Activated T-helper 2 cell treated with anti-CD3 and anti-CD28 coated beads, Interferon-gamma antibody, Interleukin-2, Interleukin-4, amounts not matched to agents 10 μg/mL and 5 μg/mL and 100 μg/mL, durations not matched to agents 14 hours and 24 hours and 36 hours (primary cell): ENCODE measurements at places on chromosomes 1 and 21.

DNA sequence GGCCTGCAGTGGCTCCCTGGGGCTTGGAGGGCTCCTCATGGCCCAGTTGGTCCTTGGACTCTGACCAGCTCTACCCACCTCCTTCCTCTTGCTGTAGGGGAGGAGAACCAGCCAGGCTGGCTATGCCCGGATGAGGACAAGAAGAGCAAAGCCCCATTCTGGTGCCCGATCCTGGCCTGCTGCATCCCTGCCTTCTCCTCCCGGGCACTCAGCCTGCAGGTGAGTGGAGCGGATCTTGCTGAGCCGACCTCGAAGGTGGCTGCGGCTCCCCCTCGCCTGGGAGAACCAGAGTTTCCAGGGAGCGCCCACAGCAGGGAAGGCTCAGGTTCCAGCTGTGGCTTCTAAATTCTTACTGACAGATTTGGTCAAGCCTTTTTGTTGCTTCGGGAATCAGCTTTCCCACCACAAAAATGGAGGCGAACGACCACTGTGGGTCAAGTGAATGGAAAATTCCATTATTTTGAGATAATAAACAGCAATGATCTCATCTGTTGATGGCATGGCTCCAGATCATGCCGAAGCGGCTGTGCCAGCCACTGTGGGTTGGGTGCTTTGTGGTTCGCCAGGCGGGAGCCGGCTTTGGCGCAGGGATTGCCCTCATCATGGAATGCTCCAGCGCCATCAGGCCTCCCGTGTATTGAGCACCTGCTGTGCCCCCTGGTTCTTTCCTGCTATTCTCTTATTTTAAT is 106.5 kb upstream of the ACTL8 start:
- DNase-seq: no peak

DNA sequence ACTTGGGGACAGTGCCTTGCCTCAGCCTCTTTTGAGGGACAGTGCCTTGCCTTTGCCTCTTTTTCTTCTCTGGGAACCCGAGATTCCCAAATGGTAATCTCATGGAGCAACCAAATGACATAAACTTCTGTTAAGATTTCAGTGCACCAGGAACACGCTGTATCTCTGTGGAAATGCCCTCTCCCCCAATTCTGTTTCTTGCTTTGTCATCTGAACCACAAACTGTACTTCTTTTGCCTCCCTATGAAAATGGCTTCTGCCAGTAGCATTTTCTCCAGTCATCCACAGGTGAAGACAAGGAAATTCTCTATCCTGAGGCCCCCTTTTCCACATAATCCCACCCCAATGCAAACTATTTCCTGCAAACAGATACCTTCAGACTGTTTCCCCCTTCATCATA is 66.3 kb downstream of the OMA1 start:
- no peak for DNase-seq

DNA sequence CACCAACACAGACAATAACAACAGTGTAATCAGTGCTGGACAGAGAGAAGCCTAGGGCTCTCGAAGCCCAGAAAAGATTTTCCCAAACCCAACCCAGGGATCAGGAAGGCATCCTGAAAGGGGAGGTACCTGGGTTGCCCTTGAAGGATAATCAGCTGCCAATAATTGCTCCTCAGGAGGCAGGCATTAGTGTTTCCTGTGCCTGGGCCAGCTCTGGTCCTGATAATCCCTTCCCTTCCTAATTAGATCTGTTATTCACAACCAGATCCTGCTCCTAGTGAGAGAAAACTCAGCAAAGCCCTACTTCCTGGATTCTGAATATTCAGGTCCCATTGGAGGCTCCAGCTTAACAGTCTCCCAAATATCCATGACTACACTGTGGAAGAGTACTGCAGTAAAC is 117.4 kb downstream of the DMRTA2 start:
- DNase-seq: no peak

- DNase-seq: no peak
These were observed 2.0 kb downstream of the CHML start for GRCh38 chr1:241638099-241638682.

DNA sequence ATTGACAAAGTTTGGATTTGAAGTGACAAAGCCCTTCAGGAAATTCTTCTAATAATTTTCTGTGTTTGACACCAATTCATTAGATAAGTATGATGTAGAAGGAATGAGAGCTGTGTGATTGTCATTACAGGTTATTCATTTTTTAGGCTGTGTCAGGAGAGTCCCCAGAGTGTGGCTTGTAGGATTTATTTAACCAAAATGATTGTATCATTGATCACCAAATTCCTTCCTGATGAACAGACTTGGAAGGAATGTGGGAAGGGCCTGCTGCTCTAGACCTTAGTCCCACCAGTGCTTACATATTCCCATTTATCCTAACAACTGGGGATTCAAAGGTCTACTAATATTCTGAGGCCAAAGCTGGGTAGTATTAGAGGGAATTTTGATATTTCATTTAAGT is 383.3 kb upstream of the KAZN start:
- DNase-seq: no peak

- DNase-seq: no peak
These were observed 196.7 kb upstream of the DAB1 start for GRCh38 chr1:57620605-57621004.

- no peak for DNase-seq
These were observed 5.1 kb upstream of the REG4 start for GRCh38 chr1:119816407-119816806.

- DNase-seq: no peak
These were observed 10.6 kb downstream of the GBP5 start for GRCh38 chr1:89261926-89262515.

DNA sequence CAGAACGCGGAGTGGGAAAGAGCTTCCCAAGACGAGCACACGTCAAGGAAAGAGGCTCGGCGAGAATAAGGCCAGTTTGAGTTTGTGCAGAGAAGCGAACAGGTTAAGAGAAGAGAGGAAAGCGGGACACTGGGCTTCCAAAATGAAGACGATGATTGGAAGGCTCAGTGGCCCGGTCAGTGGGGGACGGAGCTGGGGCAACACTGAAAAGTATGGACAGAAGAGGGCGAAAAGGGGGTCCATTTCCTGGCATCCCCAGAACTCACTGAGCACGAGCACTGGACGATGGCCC is 258 bp downstream of the CCT3 start:
- no peak for DNase-seq

GRCh38 chr1:239123260-239123659 is 263.1 kb upstream of the CHRM3 start:
- DNase-seq: no peak

- no peak for DNase-seq
These were observed 94.5 kb downstream of the PTPRU start for GRCh38 chr1:29330856-29331255.

- DNase-seq: no peak
These were observed 19.7 kb downstream of the YARS1 start for GRCh38 chr1:32797456-32797855.

DNA sequence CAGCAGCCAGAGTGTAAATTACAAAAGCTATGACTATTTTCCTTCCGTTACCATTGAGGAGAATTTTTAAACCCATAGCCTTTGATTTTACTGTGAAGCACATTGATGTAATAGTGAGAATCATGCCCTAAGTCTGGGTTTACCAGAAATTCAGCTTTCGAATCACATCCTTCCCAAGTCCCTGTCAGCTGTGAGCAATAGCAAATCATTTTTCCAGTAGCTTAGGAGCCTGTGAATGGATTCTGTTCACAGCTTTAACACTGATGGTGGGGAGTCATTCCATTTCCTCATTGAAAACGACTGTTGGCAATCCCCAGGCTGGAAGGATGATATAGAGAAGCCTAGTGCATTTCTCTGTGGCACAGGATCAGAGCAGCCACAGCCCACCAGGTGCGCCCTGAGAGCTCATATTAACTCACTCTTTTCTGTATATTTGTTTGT is 82.2 kb upstream of the C1orf105 start:
- DNase-seq: no peak

GRCh38 chr21:26162081-26162480 is 8.5 kb downstream of the APP start:
- DNase-seq: no peak

- no peak for DNase-seq
These were observed 3.4 kb upstream of the LEFTY2 start for GRCh38 chr1:225944387-225944786.

GRCh38 chr1:3561702-3562101 is 49.6 kb downstream of the MEGF6 start:
- no peak for DNase-seq

DNA sequence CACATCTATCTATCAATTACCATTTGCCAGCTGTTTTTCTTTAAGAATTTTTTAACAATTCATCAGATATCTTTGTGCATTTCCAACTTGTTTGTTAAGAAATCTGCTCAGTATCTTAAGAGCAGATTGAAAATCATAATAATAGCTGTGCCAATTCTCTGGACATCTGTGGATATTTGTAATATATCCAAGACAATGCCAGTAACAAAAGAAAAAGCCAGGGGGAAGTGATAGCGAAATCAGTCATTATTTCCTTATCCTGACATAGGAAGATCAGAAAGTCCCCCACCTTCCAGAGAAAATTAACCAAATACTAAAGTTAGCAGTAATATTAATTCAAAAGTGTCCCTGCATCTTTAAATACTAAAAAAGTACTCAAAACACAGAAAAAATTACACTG is 217.1 kb downstream of the RERE start:
- no peak for DNase-seq

DNA sequence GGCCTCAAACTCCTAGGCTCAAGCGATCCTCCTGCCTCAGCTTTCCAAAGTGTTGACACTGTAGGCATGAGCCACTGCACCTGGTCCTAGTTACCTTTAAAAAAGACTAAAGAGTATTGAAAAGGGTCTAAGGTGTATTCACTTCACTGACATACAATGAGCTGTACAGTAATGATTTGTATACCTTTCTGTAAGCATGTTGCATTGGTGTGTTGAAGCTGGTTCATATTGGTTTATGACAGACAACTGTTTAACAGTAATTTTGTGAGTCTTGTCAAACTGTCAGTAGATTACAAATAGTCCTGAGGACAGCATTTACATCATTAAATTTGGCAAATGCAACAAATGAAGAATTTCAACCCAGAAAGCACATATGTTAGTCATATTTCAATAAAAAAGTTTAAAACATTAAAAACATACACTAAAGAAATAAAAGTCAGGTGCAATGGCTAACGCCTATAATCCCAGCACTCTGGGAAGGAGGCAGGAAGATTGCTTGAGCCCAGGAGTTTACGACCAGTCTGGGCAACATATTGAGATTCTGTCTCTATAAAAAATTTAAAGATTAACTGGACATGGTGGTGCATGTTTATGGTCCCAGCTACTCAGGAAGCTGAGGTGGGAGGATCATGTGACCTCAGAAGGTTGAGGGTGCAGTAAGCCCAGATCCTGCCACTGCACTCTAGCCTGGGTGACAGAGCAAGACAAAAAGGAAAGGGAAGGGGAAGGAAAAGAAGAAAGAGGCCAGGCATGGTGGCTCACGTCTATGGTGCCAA is 88.3 kb upstream of the HP1BP3 start:
- DNase-seq: no peak

DNA sequence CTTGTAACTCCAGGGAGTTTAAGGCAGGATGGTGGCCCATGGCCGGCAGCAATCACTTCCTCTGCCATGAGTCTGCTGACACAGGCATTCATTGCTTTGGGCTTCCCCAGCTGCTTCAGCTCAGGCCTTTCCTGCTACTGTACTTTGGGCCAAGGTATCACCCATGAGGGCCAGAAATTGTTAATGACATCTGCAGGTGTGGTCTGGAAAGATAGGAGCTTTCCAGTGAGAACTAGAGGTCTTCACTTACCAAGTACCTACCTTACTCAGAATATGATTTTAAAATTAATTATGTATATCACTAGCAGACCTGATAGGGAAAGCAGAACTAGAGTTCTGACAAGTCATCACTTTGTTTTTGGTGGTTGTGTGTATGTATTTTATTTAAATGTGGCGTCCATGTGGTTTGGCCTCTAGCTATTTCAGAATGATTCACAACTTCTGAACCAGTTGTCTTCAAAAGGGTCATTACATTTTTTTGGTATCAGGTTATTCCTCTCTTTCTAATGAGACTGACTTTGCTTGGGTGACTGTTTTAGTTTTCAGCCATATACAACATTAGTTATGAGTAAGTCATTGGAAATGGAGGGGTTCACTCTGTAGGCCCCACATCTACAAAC is 2.7 kb downstream of the RGL1 start:
- no peak for DNase-seq

DNA sequence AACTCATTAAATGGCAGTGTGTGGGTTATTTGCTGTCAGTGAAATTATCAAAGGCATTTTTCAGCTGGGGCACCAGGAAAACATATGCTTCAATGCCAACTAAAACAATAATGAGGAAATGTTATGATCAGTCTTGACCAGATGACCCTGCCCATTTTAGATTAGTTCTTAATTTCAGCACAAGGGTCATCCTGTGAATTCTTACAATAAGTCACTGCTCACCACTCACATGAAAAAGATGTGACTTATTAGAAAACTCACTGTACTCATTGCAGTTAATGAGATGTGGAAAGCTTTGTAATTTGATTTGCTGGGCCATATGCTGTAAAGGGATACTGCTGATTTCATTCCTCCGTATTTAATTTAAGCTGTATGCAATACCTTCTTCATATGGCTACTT is 178.5 kb upstream of the LMO4 start:
- DNase-seq: no peak

- DNase-seq: peak; percentile 20
These were observed 636 bp downstream of the INTS3 start for GRCh38 chr1:153728305-153729066.

DNA sequence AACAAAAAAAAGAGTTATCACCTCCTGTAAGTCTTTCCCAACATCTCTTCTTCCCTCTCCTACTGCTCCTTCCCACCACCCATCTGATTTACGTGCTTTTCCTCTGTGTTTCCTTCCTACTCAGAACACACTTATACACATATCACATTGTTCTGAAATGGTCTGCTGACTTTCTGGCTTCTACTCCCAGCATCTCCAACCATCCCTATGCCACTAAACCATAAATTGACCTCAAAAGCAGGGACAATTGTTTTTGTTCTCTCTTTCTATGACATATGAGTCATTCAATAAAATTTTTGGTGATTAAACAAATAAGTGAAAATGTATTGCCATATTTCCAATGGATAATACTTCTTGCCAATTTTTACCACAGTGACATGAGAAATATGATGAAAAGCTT is 8.2 kb downstream of the GOLPH3L start:
- no peak for DNase-seq

DNA sequence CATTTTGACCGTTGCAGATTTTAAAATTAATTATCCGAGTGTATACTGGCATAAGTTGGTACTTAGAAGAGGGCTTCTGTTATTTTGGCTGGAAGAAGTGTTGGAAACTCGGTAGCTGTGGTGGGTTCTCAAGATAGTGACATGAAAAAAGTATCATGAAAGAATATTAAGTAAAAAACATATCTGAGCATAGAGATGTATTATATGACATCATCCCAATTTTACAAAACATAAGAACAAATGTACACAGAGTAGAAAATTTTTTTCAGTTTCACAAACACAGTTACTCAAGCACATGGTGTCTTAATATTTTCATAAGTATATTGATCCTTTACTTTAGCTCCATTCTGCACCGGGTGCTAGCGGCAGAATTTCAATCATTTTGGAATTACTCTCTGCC is 684 bp downstream of the IFI16 start:
- no peak for DNase-seq

DNA sequence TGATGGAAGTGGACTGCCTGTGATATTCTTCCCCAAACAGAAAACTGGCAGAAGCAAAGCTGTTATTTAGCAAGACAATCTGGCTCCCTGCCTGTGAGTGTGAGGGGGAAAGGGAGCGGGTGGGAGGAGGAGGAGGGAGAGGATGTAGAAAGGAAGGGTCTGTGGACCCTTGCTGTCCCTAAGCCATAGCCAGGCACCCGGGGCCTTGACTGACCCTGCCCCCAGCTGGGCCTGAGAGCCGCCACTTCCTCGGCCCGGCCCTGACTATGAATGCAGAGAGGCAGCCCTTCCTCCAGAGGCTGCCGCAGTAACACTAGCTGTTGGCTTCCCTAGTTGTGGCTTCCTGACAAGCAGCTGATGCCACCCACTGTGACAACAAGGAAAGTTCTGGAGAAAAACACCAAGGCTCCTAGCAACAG is 13.9 kb downstream of the PLA2G2F start:
- no peak for DNase-seq
